ENCODE measurements at places on chromosomes 6 and 20.

- no peak for DNase-seq
These were observed 47.0 kb downstream of the GNAS start for GRCh38 chr20:58899512-58899911.

- no peak for DNase-seq
These were observed 134.0 kb upstream of the MARCKS start for GRCh38 chr6:113723182-113723581.

- no peak for DNase-seq
These were observed 687.0 kb downstream of the KIF16B start for GRCh38 chr20:15886250-15886649.

DNA sequence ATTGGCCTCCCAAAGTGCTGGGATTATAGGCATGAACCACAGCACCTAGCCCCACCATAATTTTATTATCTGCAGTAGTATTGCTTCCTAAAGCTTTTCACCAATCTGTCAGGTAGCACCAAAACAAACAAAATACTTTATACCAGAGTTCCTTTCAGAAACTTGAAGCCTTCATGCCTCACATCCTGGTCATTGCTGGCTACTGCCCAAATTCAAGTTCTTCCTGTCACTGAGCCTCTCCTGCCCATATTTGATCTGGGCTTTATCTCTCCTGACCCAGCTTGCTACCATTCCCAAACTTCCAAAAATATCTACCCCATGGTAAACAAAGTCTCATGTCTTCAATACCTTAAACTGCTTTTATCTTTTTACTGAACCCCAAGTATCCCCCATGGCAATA, 34.9 kb upstream of the DST start:
- no peak for DNase-seq

DNA sequence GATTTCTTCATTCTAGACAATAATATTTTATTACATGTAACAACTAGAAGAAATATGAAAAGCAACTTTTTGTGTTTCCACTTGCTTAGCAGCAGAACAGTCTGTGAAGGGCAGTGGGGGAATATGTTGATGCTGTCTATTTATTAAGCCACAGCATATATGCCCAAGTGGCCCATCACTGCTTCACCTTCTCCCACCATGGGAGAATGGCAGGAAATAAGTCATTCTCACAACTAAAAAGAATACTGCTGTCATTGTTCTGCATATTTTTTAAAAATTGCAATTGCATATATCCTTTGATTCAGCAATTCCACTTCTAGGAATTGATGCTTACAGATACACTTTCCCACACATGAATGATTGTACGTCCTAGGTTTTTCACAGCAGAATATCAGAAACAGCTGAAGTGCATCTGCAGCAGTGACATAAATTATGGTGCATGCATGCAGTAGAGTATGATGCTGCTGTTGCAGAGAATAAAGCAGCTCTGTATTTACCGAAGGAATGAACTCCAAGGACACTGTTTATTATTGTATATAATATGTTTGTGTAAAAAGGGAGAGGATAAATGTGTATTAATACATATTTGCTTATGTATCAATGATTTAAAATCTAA, 26.8 kb downstream of the KIF3B start:
- no peak for DNase-seq

- DNase-seq = no peak
These were observed 15.8 kb upstream of the STX16 start for GRCh38 chr20:58635279-58635665.

DNA sequence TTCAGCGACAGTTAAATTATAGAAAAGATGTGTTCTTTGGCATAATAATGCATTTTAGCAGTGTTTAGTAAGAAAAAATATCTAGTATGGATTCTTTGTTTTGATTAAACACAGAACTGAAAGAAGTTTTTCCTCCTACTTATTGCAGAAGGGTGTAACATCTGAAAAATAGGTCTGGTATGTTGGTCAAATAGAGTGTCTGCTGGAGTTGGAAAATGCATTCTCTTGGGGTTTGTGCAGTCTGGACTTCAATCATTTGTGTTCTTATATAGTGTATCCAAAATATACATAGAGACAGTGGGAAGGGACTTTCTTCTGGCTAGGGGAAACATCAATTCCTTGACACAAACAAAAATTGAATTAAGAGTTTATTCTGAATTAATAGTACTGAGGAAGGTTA, 132.4 kb upstream of the MAN1A1 start:
- no peak for DNase-seq

DNA sequence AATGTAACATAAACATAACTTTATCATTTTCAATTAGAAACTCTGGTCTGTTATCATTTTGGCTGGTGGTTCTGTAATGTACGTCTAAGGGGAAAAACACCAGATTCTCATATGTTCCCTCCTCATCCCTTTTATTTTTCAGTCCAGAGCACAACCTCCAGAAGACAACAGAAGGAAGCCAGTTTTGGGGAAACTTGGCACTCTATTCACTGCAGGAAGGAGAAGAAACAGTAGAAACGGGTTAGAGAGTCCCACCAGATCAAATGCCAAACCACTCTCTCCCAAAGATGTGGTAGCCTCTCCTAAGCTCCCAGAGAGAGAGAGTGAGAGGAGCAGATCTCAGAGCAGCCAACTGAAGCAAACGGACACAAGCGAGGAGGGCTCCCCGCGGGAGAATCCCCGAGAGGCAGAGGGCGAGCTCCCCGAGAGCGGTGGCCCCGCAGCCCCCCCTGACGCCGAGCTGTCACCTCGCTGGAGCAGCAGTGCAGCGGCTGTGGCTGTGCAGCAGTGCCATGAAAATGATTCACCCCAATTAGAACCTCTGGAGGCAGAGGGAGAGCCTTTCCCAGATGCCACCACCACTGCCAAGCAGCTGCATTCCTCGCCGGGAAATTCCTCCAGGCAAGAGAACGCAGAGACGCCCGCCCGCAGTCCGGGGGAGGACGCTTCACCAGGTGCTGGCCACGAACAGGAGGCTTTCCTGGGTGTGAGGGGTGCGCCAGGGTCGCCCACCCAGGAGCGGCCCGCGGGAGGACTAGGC, 117.8 kb downstream of the RTN4IP1 start:
- DNase-seq = no peak

- DNase-seq = no peak
These were observed 43.8 kb downstream of the EYA2 start for GRCh38 chr20:46938434-46938833.

GRCh38 chr6:133512410-133513016, 271.4 kb downstream of the EYA4 start:
- DNase-seq = no peak

Data from stimulated activated CD8-positive, alpha-beta memory T cell treated with anti-CD3 and anti-CD28 coated beads, Interleukin-7, amount 100 ng/mL, for 1 hour (primary cell).